ENCODE measurements at places on chromosomes 7 and 10. TPM values are rescaled to one million over a fixed set of nuclear protein-coding genes. Genes with fewer than 3 reads are reported as not detected.

The GPRIN2 gene
- 0.03 TPM for polyA plus RNA-seq

GRCh38 chr10:109956454-109957091, 33.3 kb upstream of the XPNPEP1 start:
- no peaks in the 10 kb centered on the region for H3K27me3 ChIP-seq
- H3K36me3 ChIP-seq: no peaks in the 10 kb centered on the region
- no peak overlapping the region for H3K4me3 ChIP-seq
- peak; percentile 66 for DNase-seq

DNA sequence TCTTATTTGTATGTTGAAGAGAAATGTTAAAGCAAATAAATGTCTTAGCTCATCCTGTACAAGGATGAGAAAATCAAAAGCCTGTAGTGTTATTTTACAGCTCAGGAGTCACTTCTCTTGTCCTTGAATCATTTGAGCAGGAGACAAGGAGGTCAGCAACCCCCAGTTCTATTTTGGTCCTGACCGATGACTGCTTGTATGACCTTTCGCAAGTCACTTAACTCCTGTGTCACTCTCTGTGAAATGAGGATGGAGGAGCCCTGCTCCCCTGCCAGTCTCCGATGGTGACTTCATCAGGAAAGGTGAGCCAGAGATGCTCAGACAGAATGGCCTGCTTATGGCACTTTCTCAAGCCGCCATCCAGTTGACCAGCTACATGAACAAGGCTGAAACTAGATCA, 101.0 kb downstream of the CELF2 start:
- H3K36me3 ChIP-seq: no peaks in the 10 kb centered on the region
- no peak overlapping the region for H3K4me3 ChIP-seq
- H3K27ac ChIP-seq: no peak overlapping the region
- H3K4me1 ChIP-seq: no peaks in the 10 kb centered on the region

The GPR15LG gene
- polyA plus RNA-seq: not detected

- no peak overlapping the region for H3K27ac ChIP-seq
- no peaks in the 10 kb centered on the region for H3K27me3 ChIP-seq
- peaks cover 43% of the 10 kb centered on the region for H3K4me1 ChIP-seq
Measured at GRCh38 chr10:78041170-78042057, 7.8 kb downstream of the RPS24 start.

The GPR85 gene
- 4.3 TPM for polyA plus RNA-seq

The HERPUD2 gene
- polyA plus RNA-seq: 39.2 TPM

- no peaks in the 10 kb centered on the region for H3K4me1 ChIP-seq
- H3K36me3 ChIP-seq: no peaks in the 10 kb centered on the region
- H3K27me3 ChIP-seq: no peaks in the 10 kb centered on the region
- no peak overlapping the region for H3K4me3 ChIP-seq
- H3K27ac ChIP-seq: no peak overlapping the region
- DNase-seq: no peak
Measured at GRCh38 chr7:84844771-84845170, 342.1 kb downstream of the SEMA3D start.

GRCh38 chr7:45700556-45700955, 126.4 kb downstream of the ADCY1 start:
- peaks cover 8% of the 10 kb centered on the region for H3K27me3 ChIP-seq
- H3K27ac ChIP-seq: no peak overlapping the region
- peaks cover 22% of the 10 kb centered on the region for H3K4me1 ChIP-seq
- no peak overlapping the region for H3K4me3 ChIP-seq

DNA sequence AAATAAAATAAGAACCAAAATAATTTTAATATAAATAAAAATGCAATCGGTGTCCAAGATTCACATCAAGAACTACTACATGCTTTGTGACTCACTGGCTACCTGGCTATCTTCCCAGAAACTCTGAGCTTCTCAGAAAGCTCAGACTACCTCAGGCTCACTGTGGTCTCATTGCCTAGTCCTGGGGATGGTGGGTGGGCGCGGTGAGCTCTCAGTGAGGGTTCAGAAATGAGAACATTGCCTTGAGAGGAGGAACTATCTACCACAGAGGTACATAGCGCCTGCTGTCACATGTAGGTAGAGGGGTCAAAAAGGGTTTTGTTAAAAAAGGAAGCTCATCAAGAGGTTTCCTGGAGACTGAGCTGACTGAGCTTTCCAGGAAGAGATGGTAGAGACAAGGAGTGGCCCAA, 108.0 kb downstream of the WDFY4 start:
- H3K36me3 ChIP-seq: no peaks in the 10 kb centered on the region
- H3K27ac ChIP-seq: no peak overlapping the region
- H3K4me3 ChIP-seq: no peak overlapping the region
- no peak for DNase-seq
- H3K27me3 ChIP-seq: no peaks in the 10 kb centered on the region

- H3K36me3 ChIP-seq: no peaks in the 10 kb centered on the region
- H3K4me1 ChIP-seq: no peaks in the 10 kb centered on the region
Measured at GRCh38 chr10:133008736-133009135, 66.4 kb upstream of the CFAP46 start.

The PDLIM1 gene
- 97.2 TPM for polyA plus RNA-seq

The GPR37 gene
- not detected for polyA plus RNA-seq

DNA sequence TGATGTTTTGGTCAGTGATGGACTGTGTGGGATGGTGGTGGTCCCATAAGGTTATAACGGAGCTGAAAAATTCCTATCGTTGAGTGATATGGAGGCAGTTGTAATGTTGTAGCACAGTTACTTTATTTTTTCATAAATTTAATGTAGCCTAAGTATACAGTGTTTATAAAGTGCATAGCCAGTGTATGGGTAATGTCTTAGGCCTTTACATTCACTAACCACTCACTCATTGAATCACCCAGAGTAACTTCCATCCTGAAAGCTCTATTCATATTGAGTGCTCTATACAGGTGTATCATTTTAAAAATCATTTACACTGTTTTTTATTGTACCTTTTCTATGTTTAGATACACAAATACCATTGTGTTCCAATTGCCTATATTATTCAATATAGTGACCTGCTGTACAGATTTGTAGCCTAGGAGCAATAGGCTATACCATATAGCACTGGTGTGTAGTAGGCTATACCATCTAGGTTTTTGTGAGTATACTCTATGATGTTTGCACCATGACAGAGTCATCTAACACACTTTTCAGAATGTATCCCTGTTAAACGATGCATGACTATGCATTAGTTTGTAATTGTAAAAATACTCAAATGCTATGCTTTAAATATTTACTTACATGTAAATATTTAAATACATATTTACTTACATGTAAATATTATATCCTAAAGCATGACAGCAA, 21.0 kb downstream of the PDCD4 start:
- DNase-seq: no peak
- H3K27ac ChIP-seq: peak overlapping the region; percentile 12
- no peaks in the 10 kb centered on the region for H3K4me1 ChIP-seq
- no peaks in the 10 kb centered on the region for H3K27me3 ChIP-seq

Data from SK-N-SH (cell line).